ENCODE measurements at places on chromosomes 1 and 21. TPM values are rescaled to one million over a fixed set of nuclear protein-coding genes. Genes with fewer than 3 reads are reported as not detected.

DNA sequence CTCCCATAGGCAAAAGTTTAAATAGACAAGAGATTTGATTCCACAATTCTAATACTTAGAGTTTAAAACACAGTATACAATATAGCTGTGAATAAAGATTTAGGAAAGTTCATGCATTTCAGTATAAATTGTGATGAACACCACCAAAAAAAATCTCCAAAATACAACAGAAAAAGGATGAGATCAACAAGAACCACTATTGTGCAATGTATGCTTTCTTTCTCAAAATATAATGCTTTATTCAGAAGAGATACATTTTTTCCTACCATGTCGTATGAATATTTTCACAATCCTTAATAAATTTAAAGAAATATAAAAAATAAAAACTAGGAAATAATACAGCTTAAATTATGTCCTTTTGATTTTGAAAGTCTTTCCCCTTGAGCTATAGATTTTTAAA lies 1309.2 kb downstream of the MRPL39 start:
- no peak for DNase-seq

GRCh38 chr21:21605521-21605920 lies 607.3 kb downstream of the NCAM2 start:
- no peak for DNase-seq

DNA sequence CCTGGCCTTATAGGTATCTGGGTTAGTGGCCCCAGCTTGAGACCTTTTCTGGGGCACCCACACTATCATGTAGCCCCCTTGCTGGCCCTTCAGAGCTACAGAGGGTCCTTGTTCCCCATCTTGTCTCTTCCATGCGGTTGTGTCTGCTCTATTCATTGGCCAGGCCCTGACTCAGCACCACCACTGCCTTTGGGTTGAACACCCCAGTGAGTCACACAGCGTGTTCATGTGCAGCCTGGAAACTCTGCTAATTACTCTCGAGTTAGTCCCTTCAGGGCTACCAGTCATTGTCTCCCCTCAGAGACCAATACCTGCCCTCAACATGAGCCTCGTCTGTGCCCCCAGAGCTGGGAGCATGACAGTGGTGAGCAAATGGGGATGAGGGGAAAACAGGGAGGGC lies 28.2 kb upstream of the IKBKE start:
- DNase-seq = no peak

- no peak for DNase-seq
These were observed 77.1 kb upstream of the IPO9 start for GRCh38 chr1:201751872-201752271.

GRCh38 chr1:247822060-247822459 lies 1.9 kb downstream of the OR14A16 start:
- no peak for DNase-seq

- peak; percentile 52 for DNase-seq
These were observed 27.8 kb downstream of the SLC19A1 start for GRCh38 chr21:45514311-45515021.

DNA sequence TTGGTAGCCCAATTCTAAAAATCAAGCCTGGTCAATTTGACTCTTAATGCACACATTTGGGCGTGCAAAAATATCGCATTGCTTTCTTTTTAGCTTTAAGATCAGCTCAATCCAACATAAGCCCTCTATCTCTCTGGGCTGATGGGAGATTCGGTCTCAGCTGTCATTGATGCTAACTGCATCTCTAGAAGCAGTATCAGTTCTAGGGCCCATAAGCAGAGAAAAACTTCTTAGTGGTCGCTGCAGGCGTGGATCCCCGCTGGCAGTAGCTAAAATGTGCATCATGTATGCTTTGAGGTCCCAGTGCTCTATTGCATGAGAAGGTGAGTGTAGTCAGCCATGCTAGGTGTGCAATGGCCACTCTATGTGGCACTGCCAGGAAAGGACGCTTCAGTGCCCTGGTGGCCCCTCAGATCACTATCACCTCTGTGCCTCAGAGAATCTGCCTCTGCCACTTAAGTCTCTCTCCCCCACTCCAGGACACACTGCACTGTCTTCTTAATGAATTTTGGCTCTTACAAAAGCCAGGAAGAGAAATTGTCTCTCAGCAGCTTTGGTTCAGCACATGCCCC lies 79.7 kb upstream of the GADD45A start:
- DNase-seq = no peak

DNA sequence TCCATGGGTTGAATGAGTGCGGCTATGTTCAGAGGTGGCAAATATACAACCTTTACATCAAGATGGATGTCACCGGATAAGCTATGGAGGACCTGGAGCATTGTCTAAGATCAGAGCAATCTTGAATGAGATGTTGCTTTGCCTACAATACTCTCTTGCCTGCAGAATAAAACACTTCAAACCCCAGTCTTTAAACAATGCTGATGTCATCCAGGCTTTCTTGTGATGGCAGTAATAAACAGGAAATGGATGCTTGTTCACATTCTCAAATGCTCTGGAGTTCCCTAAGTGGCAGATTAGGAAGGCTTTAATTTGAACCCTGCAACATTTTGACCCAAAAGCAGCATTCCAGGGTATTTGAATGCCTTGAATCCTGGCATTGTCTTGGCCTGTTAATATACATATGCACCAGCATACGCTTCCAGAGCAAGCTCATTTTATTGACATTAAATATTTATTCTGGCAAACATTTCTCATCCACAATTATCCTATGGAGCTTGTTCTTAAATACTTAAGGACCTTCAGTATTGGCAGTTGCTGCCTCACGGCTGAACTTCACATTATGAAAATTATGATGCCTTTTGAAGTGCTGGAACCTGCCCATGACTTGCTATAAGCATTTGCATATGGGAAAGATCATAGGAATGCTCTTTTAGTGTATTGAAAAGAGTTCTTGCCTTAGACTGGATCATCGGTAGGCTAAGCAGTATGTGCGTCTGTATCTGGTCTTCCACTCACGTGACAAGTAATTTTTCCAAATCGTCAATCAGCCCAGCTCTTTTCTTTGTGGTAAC lies 422.7 kb downstream of the SIPA1L2 start:
- no peak for DNase-seq

Gene FAM177B
- not detected for total RNA-seq

DNA sequence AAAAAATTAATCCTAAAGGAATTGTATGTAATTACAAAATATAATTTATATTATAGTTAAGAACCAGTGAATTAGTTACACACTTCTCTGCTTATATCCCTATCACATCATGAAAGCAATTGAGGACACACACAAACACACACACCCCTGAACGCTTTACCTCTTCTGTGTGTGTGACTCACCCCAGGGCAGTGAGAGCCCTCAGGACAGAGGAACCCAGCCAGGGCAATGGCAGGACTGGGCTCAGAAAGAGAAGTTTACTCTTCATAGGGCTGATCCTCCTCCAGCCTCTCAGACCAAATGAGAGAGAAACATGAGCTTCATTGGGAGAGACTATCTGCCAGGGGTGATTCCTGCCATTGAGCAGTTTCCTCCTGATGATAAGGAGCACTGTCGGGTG lies 38.1 kb downstream of the SLC44A3 start:
- no peak for DNase-seq

Gene ATP8B2
- total RNA-seq = 2.8 TPM

- no peak for DNase-seq
These were observed 9.7 kb upstream of the PRDM15 start for GRCh38 chr21:41888749-41889376.

GRCh38 chr1:36775716-36776115 lies 258.6 kb downstream of the GRIK3 start:
- DNase-seq = no peak

DNA sequence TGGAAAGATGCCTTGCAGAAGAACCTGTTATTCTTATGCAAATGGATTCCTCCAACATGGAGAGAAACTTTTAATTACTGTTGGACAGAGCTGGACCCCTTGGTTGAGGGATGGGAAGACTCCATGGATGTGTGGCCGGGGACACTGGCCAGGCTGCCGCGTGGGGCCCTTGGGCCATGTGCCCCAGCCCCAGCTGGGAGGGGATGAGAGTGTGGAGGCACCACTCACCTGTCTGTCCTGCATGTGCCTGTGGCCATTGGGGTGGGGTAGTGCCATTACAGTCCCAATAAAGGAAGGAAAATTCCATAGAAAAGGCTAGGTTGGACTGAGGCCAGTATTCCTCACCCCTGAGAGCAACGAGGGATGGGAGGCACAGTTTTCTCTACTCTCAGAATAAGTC lies 564.5 kb upstream of the PTBP2 start:
- no peak for DNase-seq

DNA sequence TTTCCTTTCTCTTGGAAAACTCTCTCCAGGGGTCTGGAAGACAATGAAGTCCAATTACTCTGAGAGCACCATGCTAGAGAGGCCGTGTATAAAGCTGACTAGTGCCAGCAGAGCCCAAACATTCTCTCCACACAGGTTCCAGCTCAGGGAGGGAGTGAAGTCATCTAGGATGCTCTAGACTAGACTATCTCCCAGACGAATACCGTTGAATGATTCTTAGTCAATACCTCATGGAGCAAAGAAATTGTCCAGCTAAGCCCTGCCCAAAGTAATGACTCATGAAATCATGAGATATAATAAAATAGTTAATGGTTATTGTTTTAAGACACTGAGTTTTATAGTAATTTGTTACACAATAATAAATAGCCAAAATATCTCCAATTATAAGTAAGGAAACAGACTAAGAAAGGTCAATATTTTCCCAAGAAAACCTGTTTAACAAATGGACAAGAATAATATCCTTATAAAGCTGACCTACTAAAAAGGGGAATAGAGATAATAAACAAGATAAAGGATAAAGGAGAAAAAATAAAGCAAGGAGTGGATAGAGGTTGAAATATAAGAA lies 163.9 kb upstream of the LRRC7 start:
- no peak for DNase-seq

GRCh38 chr1:94318505-94319030 lies 81.2 kb upstream of the ARHGAP29 start:
- no peak for DNase-seq

Gene SH2D2A
- total RNA-seq = 0.74 TPM

DNA sequence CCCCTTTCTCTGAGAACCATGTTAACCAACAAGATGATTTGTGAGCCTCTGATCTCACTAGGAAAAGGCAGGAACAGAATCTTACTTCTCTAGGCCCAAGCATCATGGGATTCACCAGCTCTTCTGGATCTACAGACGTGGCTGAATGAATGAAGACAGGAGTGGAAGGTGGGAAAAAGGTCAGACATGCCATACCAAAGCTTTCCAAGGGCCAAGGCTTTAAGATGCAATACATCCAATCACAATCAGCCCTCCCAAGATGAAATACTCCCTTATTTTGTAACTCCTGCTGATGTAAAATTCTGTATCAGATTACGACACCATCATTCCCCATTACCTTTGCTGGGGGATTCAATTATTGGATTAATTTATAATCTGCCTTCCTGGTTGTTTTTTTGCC lies 80.9 kb downstream of the SSBP3 start:
- no peak for DNase-seq

DNA sequence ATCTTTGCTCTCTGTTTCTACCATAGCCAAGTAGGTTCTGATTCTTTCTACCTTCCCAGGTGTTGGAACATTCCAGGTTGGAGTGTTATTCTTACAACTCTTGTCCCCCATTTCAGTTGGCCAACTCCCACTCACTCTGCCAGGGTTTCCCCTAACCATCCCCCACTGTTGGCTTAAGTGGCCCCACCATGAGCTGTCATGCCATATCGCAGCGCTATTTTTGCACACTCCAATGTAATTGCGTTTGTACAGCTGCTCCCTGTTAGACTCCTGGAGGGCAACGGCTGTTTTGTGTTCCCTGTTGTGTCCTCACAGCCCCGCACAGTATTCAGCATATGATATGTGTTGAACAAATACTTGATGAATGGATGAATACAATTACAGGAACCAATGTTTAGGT lies 117.7 kb upstream of the ETS2 start:
- DNase-seq = no peak

GRCh38 chr1:48073798-48074530 lies 76.8 kb upstream of the TRABD2B start:
- no peak for DNase-seq

Gene DRAXIN
- not detected for total RNA-seq

DNA sequence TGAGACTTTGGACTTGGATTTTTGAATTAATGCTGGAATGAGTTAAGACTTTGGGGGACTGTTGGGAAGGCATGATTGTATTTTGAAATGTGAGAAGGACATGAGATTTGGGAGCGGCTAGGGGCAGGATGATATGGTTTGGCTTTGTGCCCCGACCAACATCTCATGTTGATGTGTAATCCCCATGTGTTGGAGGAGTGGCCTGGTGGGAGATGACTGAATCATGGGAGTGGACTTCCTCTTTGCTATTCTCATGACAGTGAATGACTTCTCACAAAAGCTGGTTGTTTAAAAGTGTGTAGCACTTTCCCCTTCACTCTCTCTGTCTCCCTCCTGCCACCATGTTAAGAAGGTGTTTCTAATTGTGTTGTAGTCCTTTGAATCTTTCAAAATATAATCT lies 9.3 kb upstream of the PHGDH start:
- DNase-seq = no peak

- DNase-seq = no peak
These were observed 11.9 kb downstream of the LGALS8 start for GRCh38 chr1:236535662-236536161.

- no peak for DNase-seq
These were observed 45.4 kb downstream of the RPL5 start for GRCh38 chr1:92877081-92877711.

DNA sequence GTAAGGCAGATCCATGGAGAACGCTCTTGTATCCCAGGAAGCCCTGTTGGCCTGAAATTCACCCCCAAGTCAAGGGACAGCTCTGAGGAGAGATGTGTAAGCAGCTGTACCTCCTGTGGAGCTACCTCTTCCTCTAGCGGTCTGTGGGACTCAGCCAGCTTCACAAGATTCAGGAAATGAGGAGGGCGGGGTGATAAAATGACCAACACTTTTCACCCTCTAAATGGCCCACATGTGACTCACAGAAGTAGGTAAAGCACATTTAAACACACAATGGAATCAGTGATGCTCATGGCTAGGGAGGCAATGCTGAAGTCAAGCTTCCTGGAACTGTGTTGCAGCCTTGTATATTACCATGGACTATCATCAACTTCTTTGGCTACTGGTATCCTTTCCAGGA lies at the start of gene SH2D1B:
SH2D1B (minus strand) TSS at position 135 of the 400 bp plus-strand sequence; CDS start at position 15, 120 bp downstream.
- no peak for DNase-seq

- no peak for DNase-seq
These were observed 43.2 kb upstream of the C1orf185 start for GRCh38 chr1:51058858-51059257.

Gene IL19
- not detected for total RNA-seq

- DNase-seq = no peak
These were observed 150.9 kb downstream of the PRDM16 start for GRCh38 chr1:3219791-3220467.

Data from right lobe of liver (tissue), 6 donors.